CD4-positive, alpha-beta T cell (primary cell): ENCODE measurements at places on chromosomes 11 and 22.

- DNase-seq = no peak
Measured at GRCh38 chr22:38638216-38638615, 18.0 kb downstream of the FAM227A start.

DNA sequence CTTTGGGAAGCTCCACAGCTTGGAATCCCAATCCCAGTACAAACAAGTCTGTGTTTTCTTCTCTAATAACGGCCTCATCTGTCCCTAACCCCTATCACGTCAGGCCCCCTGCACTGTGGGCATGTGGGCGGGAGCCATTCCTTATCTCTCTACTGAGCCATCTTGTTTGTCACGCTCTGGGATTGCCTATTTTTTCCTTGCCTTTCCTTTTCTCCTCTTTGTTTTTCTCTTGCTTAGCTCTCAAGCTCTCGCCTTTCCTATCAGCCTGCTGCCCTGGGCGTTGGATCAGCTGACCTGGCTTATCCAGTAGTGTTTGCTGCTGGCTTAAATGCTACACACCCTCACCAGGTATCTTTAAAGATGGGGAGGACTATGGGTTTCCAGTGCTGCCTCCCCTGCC lies 35.8 kb downstream of the ARHGAP1 start:
- no peak for DNase-seq

- DNase-seq = no peak
Measured at GRCh38 chr11:45152740-45153595, 6.5 kb downstream of the PRDM11 start.

DNA sequence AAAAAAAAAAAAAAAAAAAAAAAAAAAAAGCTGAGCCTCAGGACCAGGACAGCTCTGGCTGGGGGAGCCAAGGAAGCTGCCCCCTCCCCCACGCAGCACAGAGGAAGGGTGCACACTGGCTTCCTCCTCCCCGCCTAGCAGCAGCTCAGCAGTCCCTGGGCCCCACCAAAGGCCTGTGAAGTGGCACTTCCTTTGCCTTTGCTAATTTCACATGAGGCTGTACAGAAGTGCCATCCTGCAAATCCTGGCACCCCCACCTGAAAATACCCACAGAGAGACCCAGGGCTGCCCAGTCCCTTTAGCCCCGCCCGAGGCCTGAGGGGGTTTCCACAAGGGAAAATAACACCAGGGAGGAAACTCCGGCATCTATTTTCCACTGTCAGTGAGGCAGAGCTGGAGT lies 3.9 kb downstream of the RHOG start:
- no peak for DNase-seq

GRCh38 chr22:37904572-37905533 lies 1.2 kb upstream of the MICALL1 start:
- DNase-seq = no peak

DNA sequence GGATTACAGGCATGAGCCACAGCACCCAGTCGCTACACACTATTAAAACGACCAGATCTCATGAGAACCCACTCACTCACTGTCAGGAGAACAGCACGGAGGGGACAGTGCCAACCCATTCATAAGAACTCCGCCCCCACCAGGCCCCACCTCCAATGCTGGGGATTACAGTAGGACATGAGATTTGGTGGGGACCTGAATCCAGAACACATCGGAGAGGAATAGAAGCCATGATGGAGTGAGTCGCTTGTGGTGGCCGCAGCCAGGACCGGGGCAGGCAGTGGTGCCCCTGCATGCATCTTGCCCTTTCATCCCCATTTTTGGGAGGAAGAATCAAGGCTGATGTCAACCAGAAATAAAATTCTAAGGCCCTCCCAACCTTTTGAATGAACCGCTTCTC lies 8.7 kb downstream of the NADSYN1 start:
- no peak for DNase-seq

DNA sequence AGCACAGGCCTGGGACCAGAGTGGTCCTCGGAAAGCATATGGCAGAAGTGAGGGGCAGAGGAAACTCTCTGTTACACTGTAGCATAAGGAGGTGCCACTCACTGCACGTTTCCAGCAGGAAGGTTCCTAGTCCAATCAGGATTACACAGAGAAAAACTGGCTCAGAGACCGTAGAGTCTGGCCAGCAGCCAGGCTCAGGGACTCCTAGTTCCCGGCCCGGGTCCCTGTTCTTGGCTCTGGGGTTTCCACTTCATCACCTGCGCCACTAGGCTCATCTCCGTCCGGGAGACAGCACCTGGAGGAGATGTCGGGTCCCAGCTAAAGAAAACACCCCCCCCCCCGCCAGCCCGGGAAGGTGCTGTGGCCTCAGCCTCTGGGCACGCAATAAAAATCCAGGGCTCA lies 1.1 kb downstream of the TTLL12 start:
- no peak for DNase-seq

GRCh38 chr22:22201185-22201929 lies 43.2 kb upstream of the VPREB1 start:
- DNase-seq = peak; percentile 65

GRCh38 chr11:130775306-130776060 lies 140.8 kb downstream of the SNX19 start:
- DNase-seq = no peak

DNA sequence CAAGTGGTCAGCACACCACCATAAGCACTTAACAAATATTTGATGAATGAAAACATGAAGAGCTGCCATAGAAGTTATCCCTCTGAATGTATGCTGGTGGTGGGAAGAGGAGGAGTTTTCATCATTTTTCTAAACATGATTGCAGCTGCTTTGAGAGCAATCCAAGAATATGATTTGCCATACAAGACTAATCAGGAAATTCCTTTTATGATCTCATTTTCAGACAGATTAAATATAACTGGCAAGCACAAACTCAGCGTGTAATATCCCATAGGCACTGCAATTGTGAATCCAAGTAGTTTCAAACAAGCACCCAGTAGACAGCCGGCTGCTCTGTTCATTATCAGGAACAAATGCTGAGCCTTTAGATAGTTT lies 505.7 kb upstream of the LUZP2 start:
- no peak for DNase-seq

DNA sequence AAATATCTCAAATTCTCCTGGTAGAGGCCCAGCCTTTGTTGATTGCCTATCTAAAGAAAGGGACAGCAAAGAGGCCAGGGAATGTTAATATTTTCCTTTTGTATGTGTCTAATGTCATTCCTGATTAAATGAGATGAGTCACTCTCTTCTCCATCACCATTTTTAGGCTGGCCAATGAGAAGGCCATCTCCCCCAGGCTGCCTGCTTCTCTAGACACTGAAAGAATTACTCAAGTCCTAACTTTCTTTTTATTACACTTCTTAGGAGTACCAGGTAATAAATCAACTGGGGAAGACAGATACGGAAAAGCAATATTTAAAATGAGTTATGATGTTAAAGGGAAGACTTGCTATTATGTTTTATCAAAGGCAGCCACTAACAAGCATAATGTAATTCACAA lies 259.2 kb upstream of the SORL1-AS1 start:
- no peak for DNase-seq
